Hypothalamus (tissue), 51 donors: ENCODE measurements at places on chromosomes 2 and 18.

DNA sequence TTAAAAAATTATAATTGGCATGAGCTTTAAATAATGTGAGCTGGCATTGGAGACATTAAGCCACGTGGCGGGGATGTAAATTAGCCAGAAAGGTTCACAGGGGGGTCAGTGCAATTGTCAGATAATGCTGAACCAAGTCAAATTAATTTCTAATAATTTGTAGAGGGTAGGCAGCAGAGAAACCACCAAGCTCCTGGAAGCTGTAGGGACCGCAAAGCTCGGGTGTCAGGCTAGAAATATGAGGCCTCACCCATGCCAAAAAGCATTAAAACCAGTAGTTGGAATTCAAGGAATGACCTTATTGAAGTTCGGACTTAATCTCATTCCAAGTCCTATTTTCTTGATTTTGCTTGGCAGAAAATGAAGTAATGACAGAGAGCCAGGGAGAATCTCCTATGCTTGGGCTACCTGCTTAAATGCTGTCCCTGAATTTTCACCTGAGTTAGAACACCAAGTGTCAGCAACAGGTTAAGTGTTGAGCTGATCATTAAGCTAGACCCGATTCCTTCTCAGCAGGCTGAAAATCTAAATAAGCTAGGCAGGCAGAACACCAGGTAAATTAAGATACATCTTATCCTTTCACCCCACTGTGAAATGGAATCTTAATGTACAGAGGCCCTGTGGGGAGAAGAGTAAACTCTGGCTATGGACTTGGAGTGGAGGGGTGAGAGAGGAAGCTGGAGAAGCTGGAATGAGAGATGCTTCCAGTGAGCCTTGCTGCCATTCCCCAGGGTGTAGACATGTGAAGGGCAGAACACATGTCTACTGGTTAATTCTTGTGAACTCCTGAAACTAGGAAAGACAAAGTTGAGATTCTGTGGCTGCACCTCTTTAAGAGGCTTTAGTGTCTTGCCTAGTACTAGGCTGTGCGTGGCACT, 520.0 kb downstream of the SLC4A3 start:
- DNase-seq: no peak

DNA sequence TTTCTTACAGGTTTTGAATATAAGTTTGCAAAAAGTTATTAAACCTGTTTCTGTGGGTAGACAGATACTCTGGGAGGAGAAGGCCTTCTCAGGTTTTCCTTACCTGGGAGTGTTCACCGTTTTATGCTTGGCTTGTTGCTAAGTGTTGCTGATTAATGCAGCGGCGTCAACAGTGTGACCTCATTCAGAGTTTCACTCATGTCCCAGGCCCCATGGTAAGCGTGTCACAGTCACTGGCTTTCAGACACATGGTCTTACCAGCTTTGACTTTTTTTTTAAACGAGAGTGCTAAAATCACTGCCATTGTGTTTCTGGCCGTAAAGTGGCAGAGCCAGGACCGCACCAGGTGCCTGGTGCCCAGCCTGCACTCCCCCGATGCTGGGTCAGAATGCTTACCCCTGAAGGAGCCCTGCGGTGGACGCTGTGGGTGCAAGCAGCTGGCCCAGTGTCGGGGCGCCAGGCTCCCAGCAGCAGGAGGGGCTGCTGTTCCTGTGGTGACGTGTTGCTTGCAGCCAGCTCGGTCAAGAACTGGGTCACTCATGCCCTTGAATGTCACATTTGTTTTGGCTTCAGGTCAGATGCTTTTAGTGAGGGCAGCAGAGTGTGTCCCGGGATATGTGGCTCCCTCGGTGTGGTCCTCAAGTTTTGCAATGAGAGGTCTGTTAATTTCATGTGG, 3.5 kb downstream of the CAPN10 start:
- no peak for DNase-seq

DNA sequence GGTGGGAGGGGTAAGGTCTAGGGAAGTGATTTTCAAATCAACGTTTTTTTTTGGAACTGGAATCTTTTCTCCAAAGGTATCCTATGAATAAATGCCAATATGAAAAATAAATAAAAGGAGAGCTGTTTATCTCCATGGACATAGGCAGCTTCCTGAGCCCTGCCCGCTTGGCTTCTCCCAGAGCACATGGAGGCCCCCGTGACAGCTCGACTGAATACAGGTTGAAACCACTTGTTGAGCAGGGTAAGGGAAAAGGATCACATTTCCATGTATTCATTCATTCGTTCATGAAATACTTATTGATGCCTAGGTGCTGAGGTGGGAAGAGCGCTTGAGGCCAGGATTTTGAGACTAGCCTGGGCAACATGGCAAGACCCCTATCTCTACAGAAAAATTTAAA, 64.8 kb downstream of the MARCHF4 start:
- no peak for DNase-seq

DNA sequence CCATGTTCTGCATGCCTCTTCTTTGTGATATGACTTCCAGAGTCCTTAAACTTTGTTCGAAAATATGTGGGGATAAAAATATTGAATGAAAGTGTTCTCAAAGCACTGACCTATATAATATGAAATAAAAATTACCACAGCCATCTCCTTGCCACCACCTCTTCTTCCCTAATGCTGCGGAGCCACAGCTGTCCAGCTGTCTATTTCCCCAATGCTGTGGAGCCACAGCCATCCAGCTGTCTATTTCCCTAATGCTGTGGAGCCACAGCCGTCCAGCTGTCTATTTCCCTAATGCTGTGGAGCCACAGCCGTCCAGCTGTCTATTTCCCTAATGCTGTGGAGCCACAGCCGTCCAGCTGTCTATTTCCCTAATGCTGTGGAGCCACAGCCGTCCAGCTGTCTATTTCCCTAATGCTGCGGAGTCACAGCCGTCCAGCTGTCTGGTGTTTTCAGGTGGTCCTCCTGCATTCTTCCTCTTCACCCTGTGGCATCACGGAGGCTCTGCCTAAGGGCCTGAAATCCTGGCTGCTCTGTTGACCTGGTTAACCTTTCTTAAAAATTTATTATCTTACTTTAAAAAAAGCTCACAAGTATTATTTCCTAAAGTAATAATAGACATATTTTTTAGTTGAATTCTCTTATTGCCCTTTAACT, 266.1 kb upstream of the MEX3C start:
- no peak for DNase-seq
